GM19239 (cell line): ENCODE measurements at places on chromosomes 5 and 9.

- DNase-seq: no peak
Measured at GRCh38 chr9:15927161-15927560, 374.3 kb downstream of the CCDC171 start.

DNA sequence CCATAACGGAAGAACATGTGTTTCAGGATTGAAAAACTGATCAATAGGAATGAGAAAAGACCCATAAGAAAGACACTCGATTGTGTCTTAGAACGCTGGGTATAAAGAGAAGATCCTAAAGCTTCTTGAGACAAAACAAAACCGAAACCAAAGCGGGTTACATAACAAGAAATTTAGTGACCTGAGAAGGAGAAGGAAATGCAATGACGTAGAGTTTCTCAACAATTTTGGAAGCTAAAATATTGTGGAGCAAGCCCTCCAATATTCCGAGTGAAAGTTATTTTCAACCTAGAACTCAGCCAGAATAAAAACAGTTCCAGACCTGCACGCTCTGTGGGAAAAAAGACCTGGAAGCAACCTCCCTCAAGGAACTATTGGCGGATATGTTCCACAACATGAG lies 81.9 kb upstream of the FREM1 start:
- no peak for DNase-seq

DNA sequence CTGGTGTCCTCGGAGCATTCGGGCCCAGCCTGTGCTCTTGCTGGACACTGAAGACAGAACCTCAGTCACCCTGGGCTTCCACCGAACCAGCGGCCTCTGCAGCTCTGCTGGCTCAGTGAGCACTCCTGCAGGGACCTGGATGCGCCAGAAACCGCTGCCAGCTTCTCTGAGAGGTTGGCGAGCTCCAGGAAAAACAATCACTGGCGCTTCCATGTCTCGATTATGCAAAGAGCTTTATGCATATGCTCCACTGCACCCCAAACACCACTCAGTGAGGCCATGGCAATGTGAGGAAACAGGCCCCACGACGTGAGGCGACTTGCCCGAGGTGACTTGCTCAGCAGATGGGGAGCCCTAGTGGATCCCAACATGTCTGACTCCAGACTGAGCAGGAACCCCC lies 11.0 kb downstream of the PRDM12 start:
- no peak for DNase-seq

- DNase-seq: no peak
Measured at GRCh38 chr9:10700291-10700690, 87.5 kb upstream of the PTPRD start.

GRCh38 chr9:10605388-10605787 lies 7.4 kb downstream of the PTPRD start:
- DNase-seq: no peak

DNA sequence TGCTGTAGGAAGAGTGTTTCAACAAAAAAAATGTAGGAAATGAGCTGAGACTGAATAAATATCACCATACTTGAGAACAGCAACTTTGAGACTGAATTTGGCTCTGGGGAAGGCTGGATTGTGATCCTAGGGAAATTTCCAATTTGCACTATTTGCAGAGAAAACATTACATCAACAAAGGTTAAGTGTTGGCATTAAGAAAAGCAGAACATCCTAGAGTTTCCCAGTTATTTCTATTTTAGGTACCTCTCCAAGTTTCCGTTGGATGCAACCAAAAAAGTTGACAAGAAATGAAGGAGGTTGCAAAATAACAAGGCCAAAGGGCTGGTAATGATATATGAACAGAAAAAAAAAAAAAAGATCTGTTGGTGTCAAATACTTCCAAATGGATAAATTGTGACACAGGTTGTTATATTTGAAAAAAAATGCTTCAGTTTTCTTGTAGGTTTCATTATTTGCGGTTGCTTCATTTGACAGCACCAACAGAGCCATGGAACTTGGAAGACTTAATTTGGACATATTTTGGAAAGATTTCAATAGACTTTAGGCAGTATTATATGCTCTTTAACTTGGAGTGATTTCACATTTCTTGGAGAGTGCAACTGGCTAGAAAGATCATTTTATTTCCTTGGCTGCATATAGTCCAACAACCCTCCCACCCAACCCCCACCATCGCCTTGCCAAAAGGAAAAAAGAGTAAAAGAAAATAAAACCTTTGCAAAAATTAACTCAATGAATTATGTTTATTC lies 230.8 kb downstream of the ZNF608 start:
- no peak for DNase-seq

DNA sequence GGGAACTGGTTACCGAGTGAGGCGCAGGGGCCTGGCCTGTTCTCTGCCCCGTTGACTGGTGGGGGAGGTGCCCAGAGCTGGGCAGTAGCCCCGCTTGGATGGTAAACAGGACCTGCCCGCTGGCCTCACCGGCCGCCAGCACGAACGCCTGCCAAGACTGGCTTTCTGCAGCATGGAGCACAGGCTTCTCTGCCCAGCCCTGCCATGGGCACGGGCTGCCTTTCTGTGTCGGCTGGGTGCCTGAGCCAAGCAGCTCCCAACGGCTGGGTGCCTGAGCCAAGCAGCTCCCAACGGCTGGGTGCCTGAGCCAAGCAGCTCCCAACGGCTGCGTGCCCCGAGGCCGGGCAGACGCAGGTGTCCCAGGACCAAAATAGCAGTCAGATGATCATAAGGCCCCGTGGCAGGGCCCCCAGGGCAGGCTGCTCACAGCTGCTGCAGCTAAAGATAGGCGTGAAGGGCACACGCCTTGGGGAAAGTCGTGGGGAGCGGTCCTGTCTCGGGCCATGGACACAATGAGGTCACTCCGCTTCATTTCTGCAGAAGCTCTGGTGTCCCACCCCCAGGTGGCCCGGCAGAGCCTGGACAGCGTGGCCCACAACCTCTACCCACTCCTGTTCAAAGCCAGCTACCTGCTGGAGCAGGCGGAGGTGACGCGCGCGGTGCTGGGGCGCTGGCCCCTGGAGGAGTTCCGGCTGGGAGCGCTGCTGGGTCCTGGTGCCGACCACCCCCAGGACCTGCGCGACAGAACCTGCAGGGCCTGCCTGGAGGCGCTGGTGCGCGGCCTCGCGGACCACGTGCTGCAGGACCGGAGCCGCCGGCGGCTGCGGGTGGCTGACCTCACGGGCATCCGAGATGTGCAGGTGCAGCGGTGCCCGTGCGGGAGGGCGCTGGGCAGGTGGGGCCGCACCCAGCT lies at the start of gene LRRC14B:
Gene LRRC14B, plus strand, starts transcription at position 460 of the 913 bp plus-strand sequence. Its CDS starts 44 bp downstream, at position 504.
- DNase-seq: peak; percentile 45

GRCh38 chr5:39854771-39855410 lies 430.1 kb upstream of the DAB2 start:
- no peak for DNase-seq

DNA sequence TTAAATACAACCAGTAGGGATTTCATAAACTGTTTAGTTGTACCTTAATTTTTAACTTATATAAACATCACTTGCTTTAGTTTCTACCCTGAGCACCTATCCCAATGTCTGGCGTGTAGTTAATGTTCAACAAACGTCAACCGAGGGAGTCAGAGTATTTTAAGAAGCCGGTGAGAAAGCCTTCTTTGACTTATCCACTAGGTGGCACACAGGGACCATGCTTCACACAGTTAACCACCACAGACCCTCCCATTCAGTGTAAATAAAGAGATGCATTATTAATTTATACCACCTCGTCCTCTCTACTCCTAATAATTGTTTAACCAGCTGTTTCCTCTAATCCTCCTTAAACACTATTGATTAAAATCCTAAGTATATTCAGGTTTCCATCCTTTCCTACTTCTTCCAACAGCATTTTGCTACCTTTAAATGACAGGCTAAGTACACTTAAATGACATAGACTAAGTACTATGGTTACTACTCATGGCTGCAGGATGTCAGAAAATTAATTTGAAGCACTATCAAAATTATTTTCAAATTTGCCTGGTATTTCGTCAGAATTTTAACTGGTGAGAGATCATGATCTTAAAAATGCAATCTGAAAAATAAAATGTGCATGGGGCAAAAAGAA lies 2.3 kb downstream of the HAPLN1 start:
- DNase-seq: peak; percentile 48

DNA sequence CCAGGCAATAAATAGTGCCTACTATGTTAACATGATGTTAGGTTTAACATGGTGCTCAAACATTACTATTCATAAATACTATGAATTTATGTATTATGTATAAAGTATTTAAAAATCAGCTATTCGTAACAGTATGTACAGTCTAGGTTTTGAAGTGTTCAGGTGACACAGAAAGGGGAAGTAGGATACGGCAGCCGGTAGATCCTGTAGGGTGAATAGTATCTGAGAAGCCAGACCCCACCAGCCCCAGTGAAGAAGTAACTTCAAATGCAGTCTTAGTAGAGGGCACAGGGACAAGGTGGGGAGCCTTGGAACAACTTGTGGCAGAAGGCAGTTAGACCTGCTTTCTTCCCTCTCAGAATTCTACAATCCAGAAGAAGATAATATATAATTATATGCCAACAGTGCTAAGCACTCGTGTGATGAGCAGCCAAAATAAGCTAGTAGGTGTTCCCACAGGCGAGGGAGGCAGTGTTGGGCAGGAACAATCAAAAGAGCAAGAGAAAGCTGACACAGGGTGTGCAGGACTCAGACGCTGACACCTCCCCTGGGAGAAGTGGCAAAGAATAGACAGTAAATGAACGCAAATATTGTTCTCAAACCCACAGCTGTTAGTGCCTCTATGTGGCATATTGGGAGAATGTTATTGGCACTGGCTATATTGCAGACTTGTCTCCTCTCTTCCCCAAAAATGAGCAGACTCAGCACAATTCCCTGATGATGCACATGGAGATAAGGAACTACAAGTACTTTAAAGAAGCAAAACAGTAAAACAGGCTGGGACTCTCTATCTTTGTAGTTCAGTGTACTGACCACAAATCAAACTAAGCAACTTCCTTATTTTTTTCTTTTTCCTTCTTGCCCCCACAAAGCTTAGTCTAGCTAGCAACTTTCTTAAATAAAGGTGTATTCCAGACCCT lies 4.6 kb downstream of the ZNF367 start:
- no peak for DNase-seq

DNA sequence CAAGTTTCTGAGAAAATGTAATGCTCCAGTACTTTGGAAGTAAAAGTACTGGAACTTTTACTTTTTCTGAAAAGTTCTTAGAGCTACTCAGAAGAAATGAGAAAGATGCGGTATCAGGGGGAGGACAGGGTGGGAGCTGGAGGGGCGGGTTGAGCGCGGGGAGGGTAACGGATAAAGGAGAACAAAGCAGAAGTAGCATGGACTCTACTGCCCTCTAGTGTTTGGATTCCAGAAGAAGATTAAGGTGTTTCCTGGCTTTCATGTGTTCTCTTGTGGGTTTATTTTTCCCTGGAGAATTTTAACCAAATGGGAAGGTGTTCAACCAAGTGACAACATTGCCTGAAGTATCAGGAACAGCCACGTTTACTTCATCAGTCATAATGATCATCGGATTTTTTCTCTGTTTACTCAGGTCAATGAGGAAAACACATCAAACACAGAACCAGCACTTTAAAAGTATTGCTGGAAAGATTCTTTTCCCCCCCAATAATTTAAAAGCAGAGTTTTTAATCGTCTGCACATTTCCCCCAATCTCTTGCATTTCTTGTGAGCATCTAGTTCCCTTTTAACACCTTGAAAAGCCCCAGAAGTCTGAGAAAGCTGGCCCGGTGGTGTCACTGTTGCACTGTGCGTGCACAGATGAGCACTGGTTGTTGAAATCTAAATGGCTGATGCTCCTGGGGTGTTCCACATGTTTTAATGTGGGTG lies 190.6 kb downstream of the MPDZ start:
- peak; percentile 9 for DNase-seq

DNA sequence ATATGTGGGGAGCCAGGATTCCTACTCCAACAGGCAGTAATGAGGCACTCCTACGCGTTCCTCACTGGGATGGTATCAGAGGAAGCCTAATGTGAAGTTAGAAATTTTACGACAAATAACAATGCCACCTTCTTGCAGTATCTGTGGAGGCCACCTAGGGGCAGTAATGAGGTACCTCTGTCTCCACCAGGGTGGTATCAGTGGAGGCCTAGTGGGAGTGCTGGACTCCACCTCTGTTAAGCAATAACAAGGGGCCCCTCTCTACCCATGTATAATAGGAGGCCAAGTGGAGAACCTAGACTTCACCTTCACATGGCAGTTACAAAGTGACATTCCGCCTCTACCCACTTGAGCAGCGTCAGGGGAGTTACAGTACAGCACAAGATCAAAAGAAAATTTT lies 147.9 kb downstream of the PLPPR1 start:
- DNase-seq: no peak

DNA sequence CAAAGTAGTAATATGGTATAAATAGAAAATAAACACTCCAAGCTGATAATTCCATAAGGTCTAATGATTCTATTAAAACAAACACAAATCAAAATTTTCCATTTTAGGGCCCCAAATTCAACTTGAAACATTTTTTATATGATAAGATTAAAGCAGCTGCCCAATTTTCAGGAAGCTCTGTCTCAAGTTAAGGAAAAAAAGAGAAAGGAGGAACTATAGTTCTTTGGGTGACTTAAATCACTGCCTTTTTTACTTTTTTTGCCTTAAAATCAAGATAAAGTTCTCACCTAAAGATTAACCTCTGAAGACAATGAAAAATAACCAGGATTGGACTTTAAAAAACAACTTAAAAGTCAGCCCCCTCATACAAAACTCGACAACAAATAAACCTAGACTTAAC lies 76.0 kb upstream of the IFNE start:
- no peak for DNase-seq

DNA sequence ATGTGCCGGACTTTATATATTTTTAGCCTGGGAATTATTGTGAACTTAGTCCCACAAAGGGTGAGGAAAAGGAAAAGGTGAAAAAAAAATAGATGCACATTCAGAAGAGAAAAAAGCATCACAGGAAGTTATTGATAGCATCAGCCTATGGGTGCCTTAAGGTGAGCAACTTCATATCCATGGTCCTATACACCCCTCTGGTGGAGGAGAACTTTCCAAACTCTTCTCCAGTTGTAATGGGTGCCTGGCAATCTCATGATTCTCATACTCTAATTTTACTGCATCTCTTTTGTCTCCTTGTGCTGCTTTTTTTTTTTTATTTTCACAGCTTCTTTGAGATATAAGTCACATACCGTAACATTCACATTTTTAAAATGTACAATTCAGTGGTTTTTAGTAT lies 107.4 kb downstream of the JAKMIP2 start:
- DNase-seq: no peak

DNA sequence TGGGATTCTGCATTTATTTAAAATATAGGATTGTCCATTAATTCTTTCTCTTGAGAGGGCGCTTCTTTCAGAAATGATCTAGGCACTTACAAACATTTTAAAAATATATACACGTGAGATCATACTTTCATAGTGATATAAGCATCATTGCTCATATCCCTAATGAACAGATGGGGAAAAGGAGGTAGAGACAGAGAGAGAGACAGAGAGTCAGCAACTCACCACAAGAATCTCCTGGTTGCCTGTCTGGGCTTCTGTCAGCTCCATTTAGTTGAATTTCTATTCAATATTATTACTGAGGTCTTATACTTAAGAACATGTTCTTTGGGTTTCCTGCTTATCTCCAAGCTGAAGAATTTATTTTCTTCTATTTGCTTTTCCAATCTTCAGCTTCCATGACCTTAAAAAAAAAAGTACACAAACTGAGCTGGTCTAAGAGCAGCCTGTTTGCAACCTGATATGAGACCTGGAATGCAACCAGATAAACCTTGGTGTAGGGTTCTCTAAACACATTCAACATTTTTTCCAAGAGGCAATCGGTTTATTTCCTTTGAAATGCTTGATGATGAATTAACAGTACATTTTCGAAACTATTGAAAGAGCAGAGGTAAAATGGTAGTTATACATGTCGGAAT lies 51.6 kb upstream of the LIFR start:
- DNase-seq: no peak

- DNase-seq: peak; percentile 69
Measured at GRCh38 chr9:93028448-93029006, 30.0 kb upstream of the SUSD3 start.
